Immature natural killer cell (primary cell): ENCODE measurements at places on chromosomes 1 and 21.

DNA sequence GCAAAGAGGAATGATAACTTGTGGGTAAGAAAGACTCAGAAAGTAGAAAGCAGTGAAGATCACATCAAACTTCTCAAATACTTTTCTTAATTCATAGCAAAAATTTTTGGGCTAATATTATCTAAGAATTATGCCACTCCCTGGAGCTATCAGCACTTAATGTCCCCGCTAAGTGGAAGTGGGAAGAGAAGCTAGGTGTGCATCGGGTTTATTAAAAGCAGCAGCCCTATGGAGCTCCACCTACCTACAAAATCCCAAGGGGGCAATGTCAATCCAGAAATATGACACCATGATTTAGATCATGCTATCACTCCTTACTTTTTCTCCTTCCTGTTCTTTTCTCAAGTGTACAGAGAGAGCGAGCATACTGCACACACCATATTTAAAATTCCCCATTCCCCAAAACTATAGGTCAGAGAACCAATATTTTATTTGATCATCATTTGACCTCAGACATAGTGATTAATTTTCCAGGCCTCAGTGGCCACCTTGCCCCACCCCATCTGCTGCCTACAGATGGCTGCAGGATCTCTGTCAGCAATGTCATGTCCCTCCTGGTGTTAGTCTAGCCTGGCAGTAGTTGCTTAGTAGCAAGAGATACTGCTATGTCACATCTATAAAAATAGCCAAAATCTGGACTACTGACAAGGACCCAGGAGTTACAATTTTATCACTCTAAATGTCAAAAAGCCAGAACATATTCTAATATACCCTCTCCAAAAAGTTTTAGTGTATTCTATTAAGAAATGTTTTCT, 66.6 kb downstream of the MAP3K21 start:
- DNase-seq: no peak

DNA sequence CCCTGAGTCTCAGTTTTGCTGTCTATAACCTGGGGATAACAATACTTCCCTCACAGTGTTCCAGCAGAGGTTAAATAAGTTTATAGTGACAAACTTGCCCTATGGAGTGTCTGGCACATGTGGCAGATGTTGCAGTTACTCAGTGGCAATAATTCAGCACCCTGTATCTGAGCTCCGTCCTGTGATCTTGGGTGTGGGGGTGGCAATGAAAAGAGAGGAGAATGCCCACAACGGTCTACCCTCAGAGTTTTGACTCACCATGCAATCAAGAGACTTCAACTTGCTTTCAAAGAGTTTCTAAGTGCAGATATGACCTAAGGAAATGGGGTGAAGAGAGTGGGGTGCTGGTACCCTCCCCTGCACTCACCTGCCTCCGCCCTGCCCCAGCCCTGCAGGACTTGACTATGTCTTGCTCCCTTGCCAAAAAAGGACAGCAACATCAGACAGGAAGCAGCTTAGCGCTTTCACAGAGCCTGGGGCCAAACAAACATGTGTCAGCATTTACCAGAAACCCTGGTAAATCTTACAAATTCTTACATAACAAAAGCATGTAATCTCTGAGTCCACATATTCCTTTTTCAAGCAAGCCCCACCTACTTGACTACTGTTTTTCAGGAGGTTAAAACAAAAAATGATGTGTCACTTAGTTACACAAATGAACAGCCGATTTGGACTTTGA, 185.1 kb upstream of the CAMK1G start:
- no peak for DNase-seq

- DNase-seq: no peak
Observed at GRCh38 chr1:98662356-98662670, 792 bp downstream of the SNX7 start.

DNA sequence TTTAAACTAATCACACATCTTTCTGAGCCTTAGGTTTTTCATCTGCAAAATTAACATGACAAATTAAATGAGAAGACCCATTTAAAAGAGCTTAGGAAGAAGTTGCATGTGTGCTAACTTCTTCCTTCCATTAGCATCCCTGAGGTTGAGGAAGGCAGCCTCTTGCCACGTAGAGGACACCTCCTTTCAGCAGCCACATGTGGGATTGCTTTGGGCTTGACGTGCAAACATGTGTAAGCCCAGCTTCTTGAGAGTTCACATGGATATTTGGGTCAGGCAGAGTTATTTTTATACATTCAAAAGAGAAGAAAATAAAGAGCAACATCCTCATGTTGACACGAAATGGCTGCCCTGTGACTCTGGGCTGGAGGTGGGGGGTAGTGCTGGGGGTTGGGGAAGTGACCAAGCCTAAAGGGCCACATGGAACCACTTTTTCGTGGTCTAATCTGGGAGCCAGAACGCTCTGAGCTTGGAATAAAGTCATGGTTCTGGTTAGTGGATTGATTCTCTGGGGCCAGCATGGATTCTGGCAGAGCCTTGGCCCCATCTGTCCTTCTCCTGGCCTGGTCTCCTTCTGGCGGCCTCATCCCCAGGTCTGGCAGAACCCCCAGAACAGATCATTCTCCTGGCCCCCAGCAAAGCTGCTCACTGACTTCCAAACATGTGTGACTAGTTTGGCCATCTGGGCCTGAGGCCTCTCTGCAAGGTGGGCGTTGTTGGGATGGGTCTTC, 137.1 kb upstream of the USP24 start:
- DNase-seq: no peak

DNA sequence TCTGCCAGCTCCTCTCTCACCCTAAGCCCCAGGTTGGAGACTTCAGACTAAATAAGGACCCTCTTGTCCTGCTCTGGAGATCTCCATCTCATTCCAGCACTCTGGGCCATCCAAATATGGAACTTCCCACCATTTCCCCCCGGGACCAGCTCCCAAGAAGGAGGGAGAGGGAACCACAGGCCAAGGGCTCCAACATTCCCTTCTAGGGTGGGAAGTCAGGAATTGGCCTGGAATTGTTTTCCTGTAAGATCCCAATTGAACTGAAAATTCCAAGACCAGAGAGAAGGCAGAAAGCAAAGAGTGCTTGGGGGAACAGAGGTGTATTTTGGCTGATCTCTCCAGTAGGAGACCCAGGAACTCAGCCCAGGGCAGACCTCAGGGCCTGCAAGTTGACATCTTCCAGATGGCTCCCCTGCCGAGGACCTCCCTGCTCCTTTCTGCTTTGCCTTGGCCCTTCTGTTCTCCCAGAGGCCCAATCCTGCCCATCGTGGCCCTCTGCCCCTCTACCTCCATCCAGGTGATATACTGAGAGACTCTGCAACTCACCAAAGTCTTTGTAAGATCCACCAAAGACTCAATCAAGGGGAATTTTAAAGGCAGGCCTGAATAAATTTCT, 14.9 kb downstream of the CSRP1 start:
- DNase-seq: no peak

DNA sequence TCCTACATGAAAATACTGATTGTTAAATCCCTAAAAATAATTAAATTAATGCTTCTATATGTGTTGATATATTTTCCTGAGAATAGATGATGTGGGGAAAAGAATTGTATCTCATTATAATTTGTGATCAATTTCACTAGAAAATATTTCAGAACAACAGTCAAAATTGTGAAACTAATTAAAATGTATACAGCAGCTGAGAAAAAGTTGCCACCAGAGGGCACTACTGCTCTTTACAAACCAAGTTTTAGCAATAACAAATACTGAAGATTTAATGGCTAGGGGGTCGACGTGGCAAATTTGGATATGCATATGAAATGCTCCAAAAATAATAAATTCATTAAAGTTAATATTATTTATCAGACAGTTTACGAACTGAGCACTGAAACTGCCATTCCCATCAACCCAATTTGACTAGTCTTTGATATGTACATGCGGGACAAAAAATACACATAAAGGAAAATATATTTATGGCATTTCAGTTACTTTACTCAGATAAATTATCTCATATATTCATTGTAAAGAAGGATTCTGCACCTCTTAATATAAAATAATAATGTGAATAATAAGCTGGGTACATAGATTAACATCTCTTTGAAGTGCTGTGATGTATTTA, 96.3 kb upstream of the TMPRSS15 start:
- peak; percentile 5 for DNase-seq

DNA sequence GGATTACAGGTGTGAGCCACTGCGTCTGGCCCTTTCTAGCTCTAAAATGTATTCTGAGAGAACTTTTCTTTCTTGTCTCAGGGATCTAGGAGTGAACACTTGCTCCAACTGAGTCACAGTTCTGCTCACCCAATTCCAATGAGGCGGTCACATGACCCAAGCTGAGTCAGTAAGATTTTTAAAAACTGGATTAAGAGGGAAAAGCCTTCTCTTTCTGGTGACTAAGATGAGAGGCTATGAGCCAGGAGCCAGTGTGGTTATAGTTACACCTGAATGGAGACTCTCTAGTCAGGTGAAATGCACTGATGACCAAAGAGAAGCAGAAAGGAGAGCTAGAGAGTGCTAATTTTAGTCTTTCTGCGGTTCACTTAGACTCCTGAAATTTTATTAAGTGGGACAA, 9.5 kb upstream of the DEPDC1 start:
- no peak for DNase-seq

GRCh38 chr1:25664357-25665199, 48.0 kb downstream of the MAN1C1 start:
- no peak for DNase-seq

DNA sequence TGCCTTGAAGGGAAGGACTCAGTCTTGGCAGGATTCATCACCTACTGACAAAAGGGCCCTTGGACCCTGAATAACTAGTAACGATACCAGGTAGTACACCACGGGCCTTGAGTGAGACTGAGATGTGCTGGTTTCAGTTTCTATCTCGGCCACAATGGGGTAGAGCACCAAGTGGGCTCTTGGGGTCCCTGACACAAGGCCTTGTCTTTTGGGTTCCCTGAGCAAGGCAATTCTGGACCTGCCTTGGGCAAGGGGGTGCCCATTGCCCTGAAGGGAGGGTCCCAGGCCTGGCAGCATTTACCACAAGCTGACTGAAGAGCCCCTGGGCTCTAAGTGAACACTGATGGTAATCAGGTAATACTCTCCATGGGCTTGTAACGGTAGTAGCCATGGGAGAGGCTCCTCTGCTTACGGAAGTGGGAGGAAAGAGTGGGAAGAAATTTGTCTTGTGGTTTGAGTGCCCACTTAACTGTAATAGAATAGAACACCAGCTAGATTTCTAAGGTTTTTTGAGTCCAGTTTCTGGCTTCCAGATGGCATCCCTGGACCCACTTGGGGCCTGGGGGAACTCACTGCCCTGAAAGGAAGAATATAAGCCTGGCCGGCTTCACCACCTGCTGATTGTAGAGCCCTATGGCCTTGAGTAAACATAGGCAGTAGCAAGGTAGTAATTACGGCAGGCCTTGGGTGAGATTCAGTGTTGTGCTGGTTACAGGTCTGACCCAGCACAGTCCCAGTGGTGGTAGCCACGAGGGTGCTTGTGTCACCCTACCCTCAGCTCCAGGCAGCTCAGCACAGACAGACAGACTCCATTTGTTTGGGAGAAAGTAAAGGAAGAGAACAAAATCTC, 58.5 kb downstream of the WDR4 start:
- no peak for DNase-seq

- DNase-seq: no peak
Observed at GRCh38 chr1:190176776-190177175, 300.9 kb downstream of the BRINP3 start.

GRCh38 chr1:184388319-184388889, 1.6 kb downstream of the C1orf21 start:
- peak; percentile 68 for DNase-seq

DNA sequence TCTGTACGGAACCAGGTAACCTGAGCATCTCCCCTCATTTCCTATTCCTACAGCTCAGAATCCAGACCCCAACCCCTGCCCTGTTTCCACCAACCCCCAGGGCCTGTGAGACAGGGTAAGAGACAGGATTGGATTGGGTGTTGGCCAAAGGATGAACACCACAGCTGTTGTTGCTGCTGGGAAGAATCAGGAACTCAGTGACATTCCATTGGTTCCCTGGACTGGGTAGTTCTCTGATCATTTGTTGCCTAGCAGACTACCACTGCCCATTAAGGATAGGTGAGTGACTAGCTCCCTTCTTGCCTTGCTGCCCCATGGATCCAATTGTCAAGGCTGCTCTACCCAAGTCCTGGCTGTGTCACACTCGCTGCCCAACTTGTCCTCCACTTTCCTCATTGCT, 10.0 kb downstream of the NCSTN start:
- DNase-seq: no peak

GRCh38 chr1:25799935-25800702, at the start of gene SELENON:
TSS of gene SELENON (plus strand) at chr1:25800193. CDS start at chr1:25800231, 38 bp downstream.
- DNase-seq: peak; percentile 36

GRCh38 chr1:230626232-230626631, 16.0 kb upstream of the COG2 start:
- no peak for DNase-seq

- DNase-seq: no peak
Observed at GRCh38 chr1:5373281-5373680, 618.9 kb downstream of the NPHP4 start.

DNA sequence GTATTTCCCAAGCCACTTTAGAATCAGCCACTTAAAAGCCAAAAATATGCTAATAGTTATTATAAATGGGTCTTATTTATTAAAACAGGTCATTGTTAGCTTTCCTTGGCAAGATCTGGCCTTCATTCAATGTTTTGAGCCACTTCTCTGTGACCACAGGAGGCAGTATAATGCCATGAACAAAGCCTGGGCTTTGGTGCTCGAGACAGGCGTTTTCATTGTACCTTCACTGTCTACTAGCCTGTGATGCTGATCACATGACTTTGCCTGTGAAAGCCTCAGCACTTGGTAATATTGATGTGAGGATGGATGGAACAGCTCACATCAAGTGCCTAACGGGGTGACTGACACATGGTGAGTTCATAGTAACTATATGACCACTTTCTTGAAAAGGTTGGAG, 217.0 kb downstream of the RWDD3 start:
- no peak for DNase-seq

DNA sequence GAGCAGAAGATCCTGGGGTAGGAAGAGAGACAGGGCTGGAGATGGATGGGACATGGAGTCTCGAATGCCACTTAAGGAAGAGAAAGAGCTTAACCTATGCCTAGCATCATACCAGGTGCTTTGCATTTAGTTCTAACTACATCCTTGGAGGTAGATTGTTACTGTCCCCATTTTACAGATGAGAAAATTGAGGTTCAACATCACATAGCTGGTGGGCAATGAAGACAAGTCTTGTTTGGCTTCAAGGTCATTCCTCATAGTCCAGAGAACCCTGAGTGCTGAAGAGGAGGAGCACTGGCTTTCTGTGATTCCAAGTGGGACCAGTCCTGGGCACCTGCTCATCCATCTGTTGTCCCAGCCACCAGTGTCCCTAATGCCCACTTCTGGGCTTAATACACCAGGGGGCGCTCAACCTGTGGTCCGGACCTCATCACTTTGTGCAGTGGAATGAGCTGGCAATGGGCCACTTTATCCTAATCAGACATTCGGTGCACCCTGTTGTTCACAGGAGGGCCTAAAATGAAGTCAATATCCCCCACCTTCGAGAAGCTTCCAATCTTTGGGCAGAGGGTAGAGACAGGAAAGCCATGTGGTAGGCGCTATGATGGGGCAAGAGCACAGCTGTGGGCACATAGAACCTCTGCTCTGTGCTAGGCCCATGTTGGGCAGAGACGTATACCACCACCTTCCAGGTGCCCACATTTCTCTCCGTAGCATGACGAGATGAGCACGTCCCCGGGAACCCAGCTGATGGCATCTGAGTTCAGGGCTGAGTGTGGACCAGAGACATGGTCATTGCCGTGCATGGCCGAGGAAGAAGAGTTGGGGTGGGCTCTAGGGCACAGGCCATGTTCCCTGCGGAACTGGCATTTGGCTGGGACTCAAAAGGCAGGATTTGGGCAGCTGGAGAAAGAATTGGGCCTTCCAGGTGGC, 9.2 kb downstream of the RPS6KA1 start:
- DNase-seq: peak; percentile 45
